Vagina (tissue), 2 donors: ENCODE measurements at places on chromosomes 3 and 15. TPM values are rescaled to one million over a fixed set of nuclear protein-coding genes. Genes with fewer than 3 reads are reported as not detected.

CCDC80 gene
- total RNA-seq: 51.6 TPM

CHRNA7 gene
- 10.1 TPM for total RNA-seq

SLC6A6 gene
- total RNA-seq: 30.7 TPM

LOXL1 gene
- total RNA-seq: 29.0 TPM

NANOGP8 gene
- not detected for total RNA-seq

TM4SF4 gene
- not detected for total RNA-seq

LEKR1 gene
- not detected for total RNA-seq

ZDHHC19 gene
- total RNA-seq: not detected

DNA sequence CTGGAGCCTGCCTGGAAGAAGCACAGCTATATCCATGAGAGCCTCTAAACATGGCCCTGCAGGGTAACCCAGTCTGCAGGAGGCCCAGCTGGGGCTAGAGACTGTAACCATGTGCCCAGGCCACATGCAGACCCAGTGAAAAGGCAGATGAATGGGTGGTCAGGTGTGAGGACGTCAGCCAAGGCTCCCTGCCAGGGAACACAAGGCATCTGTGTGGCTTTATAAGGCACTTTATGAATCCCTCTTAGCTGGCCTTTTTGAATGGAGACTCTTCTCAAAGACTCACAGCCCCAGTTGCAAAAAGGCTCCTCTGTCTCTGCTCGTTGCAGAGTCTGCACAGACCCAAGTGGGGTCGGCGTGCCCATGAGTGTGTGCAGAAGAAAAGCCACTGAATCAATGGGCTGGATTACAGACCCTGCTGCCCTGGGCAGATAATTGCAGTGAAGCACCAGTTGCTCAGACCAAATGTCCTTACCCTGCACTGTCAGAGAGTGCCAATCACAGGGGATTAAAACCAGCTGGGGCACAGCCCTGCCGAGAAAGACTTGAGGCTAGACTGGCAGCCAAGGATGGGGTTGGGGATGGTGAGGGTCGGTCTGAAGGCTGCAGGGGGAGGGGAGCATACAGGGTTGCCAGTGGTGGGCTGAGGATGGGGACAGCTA lies 154.2 kb downstream of the RAB11A start:
- DNase-seq: no peak

DNA sequence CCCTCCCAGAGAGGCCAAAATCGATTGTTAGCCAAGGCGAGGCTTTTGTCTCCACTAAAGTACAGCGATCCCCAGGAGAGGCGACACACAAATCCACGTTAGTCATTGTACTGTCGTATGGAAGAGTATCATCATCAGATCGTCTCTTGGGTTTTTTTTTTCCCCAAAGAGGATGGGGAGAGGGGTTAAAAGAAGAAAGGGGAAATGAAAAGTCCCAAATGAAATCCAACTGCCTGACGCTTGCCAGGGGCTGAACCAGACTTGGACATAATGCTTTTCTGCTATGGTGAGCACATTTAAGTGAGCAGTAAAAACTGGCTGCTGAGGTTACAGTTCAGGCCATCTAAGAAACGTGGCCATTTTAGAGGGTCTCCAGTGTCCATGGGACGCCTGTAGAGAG lies 37.9 kb upstream of the CTSH start:
- no peak for DNase-seq

DNA sequence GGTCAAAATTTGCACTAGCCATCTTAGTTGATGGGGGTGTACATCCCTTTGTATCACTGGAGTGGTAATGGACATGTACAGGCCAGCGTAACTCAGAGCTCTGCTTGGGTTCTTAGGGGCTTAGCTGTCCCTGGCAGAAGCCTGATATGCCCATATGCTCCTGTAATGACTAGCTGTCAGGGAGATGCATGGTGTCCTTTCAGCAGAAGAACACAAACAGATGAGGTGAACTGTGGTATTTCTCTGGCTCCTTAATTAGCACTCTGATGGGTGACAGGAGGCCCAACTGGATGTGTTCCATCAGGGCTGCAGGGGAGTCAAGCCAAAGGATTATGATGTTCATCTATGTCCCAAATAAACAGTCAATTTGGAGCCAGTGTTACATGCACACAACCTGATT lies 774.5 kb downstream of the AGBL1 start:
- DNase-seq: no peak

- no peak for DNase-seq
Observed at GRCh38 chr15:100129677-100130076, 212.1 kb downstream of the ADAMTS17 start.

GRCh38 chr3:71951842-71952241 lies 166.9 kb upstream of the PROK2 start:
- no peak for DNase-seq

DNA sequence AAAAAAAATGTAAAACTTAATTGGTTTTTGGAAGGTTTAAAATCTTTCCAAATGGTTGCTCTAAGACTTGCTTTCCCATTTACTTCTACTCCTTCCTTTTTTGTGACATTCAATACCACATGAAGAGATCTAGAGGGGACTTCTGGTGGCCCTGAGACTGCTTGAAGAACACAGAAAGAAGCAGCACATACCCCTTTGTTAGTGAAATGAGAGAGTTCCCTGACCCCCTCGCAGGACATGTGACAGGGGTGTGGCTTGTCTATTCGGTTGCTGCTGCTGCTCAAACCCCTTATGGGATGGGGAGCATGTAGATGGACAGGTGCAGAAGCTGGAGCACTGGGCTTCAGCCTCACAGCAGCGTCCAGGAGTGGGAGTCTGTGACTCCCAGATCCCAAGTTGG lies 71.0 kb downstream of the ZMAT3 start:
- no peak for DNase-seq

DNA sequence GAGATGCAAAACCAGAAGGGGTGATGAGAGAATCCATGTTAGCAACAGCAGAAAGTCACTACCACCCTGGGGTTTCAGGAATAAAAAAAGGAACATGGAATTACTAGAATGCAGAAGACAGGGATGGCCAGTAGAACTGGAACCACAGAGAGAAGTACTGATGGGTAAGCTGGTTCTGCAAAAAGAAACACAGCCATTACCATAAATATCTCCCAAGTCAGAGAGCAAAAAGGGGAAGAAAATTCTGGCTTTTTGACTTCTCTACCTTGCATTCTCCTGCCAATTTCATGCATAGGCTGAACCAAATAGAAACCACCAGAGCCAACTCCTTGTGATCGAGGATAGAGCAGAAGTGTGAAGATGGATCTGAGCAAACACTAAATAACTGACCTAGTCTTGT lies 550.4 kb upstream of the NAALADL2 start:
- no peak for DNase-seq

- no peak for DNase-seq
Observed at GRCh38 chr15:62462721-62463120, 297.6 kb upstream of the C2CD4B start.

GRCh38 chr3:169771497-169772304 lies 1.5 kb upstream of the MYNN start:
- DNase-seq: no peak

DNA sequence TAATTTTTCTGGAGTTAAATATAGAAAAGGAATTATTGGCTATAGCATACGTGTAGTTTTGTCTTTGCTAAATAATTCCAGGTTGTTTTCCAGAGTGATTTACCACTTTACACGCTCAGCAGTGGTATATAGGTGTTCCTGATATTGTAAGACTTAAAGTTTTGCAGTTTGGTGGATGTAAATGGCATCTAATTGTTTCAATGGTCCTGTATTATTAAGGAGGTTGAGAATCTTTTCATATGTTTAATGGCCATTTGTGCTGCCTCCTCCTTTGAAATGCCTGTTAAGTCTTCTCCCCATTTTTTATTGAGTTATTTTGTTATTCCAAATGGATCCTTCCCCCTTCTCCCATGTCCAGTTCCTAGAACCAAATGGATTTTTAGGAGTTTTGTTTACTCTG lies 26.4 kb upstream of the P4HTM start:
- no peak for DNase-seq

DNA sequence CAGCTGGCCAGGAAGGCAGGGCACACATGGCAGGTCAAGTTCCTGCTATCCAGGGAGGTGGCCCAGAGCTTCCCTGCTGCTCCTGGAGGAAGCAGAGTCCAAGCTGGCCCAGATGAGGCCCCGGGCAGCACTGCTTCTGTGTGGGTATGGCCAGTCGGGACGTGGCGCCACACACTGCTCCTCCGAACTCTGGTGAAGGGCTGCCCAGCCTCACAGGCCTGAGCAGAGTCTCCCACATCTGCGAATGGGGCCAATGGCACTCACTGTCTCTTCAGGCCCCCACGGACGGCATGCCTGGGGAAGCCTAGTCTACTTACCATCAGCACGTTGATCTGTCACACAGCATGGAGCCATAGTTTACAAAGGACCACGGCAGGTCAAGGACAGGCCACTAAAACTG lies 2.5 kb upstream of the PLA2G4F start:
- DNase-seq: no peak

DNA sequence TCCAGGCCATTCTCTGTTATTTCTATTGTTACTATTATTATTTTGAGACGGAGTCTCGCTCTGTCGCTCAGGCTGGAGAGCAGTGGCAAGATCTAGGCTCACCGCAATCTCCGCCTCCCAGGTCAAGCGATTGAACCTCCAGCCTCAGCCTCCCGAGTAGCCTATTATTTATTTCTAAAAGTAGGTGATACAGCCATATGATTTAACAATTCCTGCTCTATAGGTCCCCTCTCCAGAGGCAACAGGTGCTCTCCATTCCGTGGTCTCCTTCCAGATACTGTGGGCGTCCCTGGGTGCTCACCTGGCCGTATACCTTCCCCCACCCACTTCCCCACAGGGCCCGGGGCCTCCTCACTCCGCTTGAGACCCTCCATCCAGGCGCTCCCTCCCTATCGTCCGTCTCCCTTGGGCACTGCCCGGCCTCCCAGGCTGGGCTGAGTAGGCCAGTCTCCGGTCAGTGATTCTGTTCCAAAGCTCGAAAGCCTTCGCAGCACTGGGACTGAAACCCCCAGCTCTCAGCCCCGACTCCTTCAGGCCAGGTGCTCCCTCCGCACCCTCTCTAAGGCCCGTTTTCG lies 708 bp upstream of the PTPN23 start:
- DNase-seq: no peak

DNA sequence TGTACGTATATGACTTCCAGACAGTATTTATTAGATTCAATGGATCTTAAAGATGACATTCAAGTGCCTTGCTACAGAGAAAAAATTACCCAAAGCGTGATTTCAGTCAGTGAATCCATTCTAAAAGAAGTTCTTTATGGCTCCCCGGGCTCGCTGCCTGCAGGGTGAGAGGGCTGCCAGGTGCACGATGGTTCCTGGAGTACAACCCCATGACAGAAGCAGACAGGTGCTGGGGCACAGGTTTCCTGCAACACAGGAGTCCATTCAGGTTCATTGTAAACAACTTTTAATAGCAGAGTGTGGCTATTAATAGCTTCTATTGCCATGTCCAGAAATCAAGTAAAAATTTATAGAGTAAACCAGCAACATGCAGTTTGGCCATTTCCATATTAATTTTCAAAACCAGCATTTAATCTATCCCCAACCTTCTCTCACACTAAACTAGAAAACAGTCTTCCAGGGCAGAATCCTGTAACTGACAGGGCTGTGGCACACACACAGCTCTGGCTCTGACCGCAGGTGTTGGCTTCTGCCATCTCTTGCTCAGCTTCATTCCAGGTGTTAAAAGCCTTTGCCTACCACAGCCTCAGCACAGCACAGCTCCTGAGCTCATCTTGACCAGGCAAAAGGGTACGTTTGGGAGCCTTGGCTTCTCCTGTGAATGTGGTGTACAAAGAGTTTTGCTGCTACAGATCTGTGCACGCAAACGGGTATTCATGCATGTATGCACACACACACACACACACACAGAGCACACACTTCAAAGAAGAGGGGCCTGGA lies 185.9 kb downstream of the MEX3B start:
- no peak for DNase-seq

GRCh38 chr3:39748763-39749162 lies 60.6 kb upstream of the MYRIP start:
- no peak for DNase-seq

GRCh38 chr15:52406601-52407000 lies 111.0 kb upstream of the MYO5C start:
- no peak for DNase-seq

DNA sequence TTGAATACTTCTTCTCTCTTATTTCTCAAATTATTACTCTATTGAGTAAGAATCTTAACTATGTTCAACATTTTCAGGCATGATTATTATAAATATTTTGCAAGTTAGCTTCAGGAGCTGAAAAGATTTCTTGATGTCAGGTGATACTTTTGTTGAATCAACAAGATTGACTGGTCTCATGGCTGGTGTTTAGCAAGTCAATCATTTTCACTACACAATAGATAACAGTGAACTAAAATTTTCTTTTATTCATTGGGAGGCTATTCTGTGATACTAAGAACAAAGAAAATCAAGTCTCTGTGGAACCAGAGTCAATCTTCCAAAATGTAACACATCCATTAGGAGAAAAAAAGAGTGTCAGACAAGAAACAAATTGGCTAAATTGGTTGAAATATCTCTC lies 476.7 kb downstream of the CNTN3 start:
- no peak for DNase-seq

DNA sequence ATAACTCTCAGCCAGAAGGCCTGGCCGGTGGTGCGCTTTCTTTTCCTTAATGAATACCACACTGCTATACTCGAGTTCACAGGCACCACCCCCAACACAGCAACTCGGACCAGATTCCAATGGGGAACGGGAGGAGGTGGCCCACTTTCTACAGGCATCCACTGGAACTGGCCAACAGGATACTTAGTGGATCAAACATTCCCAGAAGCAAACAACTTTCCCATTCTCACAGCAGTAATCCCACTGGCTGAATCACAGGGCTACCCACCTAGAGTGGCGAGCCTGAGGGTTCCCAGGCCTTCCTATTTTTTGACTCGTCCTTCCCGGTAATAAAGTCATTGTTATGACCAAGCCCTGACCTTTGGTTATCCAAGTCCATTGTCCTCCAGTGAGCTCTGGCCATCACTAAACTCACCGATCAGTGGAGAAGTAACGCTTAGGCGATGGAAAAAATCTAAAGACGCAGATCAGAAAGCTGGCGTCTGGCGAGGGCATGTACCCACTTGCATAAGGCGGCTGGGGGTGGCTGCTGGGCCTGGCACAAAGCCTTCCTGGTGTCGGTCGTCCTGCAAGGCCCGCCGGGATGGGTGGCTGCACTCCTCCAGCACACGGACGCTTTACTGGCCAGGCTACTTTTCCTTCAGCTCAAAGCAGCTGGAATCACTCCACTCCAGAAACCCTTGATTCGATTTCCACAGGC lies 1.2 kb downstream of the EOGT start:
- DNase-seq: no peak

DNA sequence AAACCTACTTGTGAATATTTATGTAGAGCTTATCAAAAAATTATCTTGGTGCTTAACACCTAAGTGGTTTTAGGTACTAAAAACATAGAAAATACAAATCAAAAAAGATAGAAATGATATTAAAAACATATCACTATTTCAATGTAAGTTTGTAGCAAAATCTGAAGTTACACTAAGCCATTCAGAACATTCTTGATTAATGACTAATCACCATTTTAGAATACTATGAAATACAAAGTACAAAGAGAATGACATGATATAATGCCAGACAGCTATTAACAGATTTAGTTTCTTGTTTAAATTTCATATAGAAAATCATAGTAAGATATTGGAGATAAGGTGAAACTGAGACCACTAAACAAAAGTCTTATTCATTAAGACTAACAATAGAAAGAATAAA lies 169.7 kb upstream of the AGTR1 start:
- DNase-seq: no peak
